Amygdala (tissue), 56 donors: ENCODE measurements at places on chromosomes 5 and 9.

GRCh38 chr5:61609840-61610677 lies 278.0 kb downstream of the ZSWIM6 start:
- DNase-seq = no peak

- no peak for DNase-seq
These were observed 127.4 kb downstream of the BARX1 start for GRCh38 chr9:93827545-93828330.

DNA sequence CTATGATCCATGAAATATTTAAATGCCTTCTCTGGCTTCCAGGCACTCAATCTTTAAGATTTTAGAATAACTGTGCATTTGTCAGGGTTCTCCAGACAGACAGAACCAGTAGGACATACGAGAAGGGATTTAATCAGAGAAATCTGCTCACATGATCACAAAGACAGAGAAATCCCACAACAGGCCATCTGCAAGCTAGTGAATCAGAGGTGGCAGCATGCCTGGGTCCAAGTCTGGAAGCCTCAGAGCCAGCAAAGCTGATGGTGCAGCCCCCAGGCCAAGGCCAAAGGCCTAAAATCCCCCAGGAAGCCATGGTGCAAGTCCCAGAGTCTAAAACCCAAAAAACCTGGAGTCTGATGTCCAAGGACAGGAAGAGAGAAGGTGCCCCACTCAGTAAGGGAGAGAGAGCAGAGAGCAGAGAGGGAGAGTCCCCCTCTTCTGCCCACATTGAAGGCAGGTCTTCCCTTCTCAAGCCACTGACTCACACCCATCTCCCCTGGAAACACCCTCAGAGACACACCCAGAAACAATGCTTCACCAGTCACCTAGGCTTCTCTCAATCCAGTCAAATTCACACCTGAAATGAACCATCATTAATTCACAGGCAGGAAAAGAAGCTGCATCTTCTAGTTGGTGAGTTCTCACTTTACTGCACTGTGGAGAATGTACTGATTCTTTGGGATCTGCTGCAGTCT lies 48.7 kb downstream of the CAMSAP1 start:
- no peak for DNase-seq

DNA sequence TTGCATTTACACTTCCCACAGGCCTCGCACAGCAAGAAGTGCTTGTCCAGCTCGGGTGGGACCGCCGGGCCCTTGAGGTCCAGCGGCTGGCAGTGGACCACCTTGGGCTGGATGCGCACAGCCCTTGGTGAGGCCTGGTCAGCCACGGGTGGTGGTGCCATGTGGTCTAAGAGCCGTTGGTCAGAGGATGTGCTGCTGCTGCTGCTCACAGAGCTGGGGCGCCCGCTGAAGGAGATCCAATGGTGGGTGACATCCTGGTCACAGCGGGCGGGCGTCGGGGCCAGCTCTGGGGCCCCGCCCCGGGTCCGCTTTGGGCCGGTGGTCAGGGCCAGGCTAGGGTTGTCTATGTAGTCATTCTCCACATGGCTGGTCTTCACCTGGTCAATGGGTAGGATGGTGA lies 10.2 kb downstream of the SPRY4 start:
- DNase-seq = no peak

DNA sequence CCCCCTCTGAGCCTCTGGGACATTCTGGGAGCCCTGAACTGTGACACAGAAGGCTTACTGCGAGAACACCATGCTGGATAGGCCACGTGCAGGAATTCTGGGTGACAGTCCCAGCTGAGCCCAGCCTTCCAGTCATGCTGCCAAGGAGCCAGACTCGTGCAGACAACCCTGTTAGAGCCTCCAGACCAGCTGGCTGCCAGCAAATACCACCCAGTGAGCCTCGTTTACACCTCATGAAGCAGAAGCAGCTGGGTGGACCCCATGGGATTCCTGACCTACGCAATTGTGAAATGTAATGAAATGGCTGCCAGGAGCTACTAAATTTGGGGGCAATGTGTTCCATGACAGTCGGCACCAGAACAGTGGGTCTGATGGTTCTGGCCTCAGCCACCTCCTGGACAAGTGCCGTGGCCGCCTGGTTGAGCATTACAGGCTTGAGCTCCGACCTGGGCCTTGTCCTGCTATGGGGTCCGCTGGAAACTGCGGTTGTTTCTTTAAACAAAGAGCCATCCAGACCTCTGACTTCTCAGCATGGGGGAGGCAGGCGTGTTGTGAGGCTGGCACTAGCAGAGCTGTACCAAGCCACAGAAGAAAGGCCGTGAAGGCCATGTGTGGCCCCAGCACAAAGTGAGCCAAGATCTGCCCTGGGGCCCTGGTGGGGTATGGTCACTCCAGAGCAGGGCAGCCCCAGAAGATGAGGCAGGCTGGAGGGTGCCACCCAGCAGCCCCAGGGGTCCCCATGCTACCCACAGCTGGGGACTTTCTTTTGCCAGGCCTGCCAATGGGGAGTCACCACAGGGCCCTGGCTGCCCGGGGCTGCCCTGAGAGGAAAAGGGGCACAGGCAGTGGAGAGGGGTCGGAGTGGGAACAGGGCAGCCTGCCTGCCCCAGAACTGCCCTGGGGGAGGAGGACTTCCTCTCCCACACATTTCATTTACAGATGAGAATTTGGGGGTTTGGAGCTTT lies 19.3 kb upstream of the RXRA start:
- DNase-seq = no peak

DNA sequence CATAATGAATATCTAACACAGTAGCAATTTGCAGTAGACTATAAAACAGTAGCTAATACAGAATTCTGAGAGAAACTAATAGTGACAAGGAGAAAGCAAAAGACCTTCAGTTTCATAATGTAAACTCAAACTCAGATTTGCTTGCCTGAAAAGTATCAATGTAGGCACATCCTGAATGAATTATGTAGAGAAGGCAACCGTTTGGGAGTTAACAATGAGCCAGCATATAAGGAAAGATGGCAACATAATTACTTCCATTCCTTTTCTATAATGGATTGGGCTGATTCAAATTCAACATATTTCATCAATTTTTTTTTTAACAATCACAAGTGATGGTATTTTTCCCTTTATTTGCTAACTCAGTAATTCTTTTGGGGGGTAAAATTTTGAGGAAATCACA lies 261.6 kb downstream of the SEMA5A start:
- DNase-seq = no peak

- no peak for DNase-seq
These were observed 50.4 kb downstream of the RASGRF2 start for GRCh38 chr5:81010336-81011169.

GRCh38 chr5:31268686-31269085 lies 75.2 kb downstream of the CDH6 start:
- no peak for DNase-seq

DNA sequence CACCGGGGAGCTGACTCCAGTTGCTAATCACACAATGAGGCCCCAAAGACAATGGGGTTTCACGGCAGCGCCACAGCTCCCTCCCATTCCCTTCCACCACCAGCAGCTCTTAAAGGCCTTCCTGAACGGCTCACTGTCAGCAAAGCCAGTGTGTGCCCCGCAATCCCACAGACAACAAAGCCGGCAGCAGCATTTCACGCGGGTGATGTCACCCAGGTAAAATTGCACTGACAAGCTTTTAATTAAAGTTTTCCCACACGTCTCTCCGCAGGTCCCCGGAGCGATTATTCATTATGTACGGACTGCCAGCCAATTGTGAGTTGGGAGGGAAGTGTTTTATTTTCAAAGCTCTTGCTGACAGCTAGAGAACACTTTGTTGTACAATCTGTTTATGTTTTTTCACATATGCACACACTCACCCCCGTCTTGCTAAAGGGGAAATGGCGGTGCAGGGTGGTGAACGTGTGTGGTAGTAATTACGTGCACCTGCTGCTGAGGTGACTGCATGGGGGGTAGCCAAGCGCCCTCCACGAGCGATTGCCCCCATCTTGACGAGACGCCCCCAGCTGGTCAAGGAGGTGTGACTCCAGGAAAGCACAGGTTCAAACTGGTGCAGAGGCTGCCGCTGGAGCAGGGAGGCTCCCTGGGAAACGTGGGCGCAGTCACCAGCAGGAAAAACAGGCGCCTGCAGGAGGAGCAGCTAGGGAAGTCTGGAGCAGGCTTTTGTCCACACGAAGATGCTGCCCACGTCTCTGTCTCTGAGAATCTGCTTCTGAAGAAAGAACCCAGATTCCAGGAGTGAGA lies 65.0 kb downstream of the IRX2 start:
- DNase-seq = peak; percentile 5

- DNase-seq = peak; percentile 38
These were observed 64.9 kb downstream of the DOCK2 start for GRCh38 chr5:169701910-169702451.
